ENCODE measurements at places on chromosomes 7 and 10.

- DNase-seq, result no peak
Measured at GRCh38 chr7:108771853-108772252, 202.2 kb downstream of the DNAJB9 start.

GRCh38 chr7:98869597-98870120 lies at the start of gene TMEM130:
Gene TMEM130, minus strand, starts transcription at chr7:98870014. Its CDS starts 153 bp downstream, at chr7:98869861.
- no peak for DNase-seq

DNA sequence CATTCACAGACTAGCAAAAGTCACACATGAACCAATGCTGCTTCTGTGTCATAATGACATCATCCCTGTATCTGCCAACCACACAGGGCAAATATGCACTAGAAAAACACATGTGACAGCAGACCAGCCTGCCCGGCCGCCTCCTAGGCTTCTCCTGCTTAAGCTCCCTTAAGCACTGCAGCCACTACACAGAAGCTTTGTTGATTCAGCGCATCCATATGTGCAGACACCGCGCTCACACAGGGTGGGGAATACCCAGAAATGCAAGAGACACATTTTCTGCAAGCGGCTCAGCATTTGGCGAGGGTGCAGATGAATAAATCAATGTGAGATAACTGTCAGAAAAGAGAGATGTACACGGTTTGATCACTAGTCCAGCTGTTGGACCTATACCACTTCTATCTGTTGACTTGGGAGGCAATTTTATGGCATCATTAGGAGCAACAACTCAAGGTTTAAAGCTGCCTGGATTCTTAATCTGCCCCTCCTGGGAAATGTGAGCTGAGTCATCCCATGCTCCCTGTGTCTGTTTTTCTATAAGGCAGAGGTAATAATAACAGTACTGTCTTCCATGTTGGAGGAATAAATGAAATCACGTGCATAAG lies 33.4 kb downstream of the CPXM2 start:
- DNase-seq, result no peak

DNA sequence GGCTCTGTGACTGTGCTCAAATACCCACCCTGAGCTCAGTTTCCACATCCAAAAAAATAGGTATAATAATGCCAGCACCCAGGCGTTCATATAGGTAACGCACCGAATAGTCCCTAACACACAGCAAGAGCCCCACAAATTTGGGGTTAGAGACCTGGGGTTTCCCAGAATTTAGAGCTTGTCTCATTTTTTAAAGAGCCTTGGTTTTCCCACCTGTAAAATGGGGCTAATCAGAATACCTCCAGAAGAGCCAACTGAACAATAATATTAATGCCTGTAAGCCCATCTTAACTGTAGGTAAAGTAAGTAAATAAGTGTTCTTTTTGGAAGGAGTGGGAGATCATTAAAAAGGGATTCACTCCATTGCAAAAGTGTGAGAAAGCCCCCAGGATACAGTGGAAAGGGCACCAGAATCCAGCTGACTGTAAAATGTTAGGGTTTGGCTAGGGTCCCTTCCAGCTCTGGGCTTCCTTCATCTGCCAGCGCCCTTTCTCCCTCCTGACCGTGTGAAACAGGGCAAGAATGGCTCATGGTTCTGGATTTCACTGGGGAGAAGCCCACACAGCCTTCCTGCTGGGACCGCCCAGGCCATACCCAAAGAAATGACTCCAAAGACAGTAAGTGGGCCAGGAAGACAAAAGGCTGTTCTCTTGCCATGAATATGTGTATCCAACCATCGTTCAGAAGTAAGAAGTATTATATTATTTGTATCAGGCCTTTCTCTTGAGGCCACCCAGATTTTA lies 2.1 kb downstream of the MTURN start:
- no peak for DNase-seq

- no peak for DNase-seq
Measured at GRCh38 chr7:99794585-99795502, 10.9 kb upstream of the CYP3A4 start.

Measured in HTR-8/SVneo (cell line).